NCI-H510A treated with DMSO at 0.1 percent for 48 hours (cell line): ENCODE measurements at places on chromosomes 11 and 22.

DNA sequence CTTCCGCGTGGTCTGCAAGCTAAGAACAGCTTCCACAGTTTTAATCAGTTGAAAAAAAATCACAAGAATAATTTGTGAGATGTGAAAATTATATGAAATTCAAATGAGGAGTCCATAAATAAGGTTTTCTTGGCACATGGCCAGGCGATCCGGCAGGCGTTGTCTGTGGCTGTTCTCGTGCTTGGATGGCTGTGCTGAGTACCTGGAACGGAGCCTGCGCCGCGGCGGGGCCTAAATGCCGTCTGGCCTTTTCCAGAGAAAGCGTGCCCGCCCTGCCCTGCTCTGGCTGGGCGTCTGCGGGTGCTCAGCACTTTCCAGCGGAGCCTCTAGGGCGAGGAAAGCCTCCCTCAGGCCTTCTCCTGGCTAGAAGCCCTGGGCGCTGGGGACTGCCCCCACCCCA is 41.8 kb downstream of the OSBPL5 start:
- no peak for DNase-seq

GRCh38 chr22:20268279-20269012 is at the start of gene RTN4R:
RTN4R (minus strand) TSS chr22:20268318; CDS start chr22:20268092, 226 bp downstream.
- DNase-seq: peak; percentile 15

- no peak for DNase-seq
These were observed 33.4 kb upstream of the HMOX1 start for GRCh38 chr22:35347462-35347861.

- no peak for DNase-seq
These were observed 17.9 kb downstream of the ARHGEF12 start for GRCh38 chr11:120354068-120354467.

DNA sequence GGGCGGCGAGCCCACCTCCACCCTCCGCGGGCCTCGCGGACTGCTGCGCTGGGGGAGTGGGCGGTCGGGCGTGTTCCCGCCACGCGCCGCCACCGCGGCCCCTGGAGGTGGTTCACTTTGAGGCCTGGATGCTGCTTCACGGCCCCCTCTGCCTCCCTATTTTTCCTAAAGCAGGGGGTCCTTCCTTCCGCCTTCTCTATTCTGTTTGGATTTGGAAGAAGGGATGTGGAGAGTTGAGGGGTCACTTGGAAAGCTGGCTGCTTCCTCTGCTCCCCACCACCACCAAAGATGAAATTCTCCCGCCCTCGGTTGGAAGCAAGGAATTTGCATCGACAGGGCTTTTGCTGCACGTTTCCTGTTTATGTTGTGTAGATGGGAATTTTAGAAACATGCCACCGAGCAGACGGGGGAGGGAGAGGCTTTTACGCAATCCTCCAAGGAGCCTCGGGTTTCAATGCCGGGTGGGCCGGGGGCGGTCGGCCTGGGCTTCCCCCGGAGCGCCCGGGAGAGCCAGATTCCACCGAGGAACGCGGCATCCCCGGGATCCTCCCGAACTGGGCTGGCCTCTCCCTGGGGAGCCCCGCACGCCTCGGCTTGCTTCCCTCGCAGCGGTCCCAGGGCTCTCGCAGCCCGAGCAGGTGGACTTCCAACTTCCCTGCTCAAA is 403 bp upstream of the SBF2 start:
- no peak for DNase-seq

DNA sequence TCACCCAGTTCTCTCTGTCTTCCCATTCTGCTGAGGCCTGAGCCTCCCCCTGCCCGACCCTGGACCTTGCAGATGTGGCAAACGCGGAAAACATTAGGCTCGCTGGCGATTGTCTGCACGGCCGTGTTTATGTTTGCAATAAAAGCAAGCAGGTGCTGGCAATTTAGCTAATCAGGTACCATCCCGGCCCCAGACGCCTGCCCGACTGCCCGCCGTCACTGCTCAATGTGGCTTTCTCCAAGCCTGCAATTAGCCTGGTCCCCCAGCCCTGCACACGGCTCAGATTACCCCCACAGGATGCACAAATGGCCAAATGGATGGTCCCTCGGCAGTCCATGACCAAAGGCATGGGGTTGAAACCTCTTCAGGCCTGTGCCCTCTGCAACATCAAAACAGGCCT is 259.7 kb downstream of the MN1 start:
- no peak for DNase-seq

- DNase-seq: no peak
These were observed 23.3 kb upstream of the TRIM21 start for GRCh38 chr11:4416816-4417215.

DNA sequence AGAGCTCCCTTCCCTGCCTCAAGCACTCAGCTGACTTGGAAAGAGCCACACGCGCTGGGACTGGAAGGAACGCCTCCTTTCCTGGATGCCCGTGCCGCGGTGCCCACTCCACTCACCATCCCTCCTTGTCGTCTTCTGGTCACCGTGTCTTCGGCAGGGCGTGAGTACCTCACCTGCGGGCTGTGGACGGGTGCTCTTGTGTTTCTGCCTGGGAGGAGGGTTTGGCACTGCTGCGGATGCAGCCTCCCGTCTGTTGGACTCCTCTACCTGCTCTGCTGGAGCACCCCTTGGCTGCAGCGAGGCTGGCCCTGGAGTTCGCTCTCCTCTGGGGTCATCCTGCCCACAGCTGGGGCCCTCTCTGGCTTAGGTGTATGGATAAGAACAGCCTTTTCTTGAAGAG is 612.7 kb downstream of the BRD1 start:
- DNase-seq: no peak

- DNase-seq: no peak
These were observed 45.5 kb downstream of the ARRB1 start for GRCh38 chr11:75305993-75306392.

DNA sequence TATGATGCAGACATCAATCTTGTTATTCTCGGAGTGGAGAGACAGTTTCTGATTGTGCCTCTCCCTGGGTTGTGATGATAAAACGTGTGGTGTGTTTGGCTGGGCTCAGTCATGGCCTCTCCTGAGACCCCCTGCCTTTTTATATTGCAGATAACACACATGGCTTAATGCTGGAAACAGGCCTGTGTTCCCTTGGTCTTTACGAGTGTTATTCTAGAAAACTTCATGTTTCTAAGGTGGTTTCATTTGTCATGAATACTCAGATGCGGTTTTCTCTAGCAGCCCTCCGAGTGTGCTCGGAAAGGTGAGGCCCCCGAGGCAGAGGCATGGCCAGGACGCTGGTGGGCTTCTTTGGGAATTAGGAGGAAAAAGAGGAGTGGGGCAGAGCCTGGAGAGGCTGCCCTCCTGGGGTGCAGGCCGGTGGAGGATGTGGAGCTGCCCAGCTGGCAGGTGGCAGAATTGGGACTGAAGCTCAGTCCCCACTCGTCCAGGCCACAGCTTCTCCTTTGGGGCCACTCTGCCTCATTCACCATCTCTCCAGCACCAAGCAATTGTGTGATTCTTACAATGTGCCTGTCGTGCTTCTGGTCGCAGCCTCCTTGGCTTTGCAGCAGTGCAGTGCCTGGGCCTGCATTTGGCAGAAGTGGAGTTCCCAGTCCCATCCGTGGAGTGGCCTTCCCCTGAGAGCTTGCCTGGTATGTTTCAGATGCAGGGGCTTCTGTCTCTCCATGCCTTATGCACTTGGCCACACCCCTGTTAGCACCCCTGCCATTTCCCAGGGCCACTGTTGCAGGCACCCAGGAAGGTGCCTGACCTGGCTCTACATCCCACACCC is 309.6 kb downstream of the TBC1D22A start:
- DNase-seq: no peak

- no peak for DNase-seq
These were observed 1059.4 kb upstream of the CCDC90B start for GRCh38 chr11:84345597-84345996.

DNA sequence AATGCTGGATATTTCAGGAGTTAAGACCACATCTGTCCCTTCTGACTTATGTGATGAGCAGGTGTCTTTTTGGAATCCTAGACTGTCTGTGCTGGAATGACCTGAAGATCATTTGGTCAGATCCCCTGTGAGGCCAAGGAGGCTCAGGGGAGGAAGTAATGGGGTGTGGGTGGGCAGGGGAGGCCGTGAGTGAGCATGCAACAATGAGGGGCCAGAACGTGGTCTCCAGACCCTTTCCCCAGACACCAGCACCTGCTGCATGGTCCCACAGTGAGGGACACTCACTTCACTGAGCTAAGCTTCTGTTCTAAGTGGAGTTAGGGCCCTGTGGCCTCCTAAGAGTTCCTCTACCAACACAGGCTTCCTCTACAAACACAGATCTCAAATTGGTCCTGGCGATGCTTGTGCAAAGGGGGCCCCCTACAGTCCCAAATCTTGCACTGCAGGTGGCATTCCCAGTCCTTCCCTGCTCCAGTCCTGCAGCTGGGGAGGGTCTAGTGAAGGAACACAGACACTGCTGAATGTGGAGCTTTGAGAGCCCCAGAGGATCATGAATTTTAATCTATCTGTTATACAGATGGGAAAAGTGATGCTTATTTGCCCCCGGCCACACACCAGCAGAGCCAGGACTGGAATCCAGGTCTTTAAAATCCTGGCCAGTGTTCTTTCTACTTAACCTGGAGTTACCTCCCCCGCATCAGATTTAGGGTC is 7.4 kb downstream of the USP2 start:
- DNase-seq: peak; percentile 74

- DNase-seq: no peak
These were observed 2.8 kb upstream of the DBX1 start for GRCh38 chr11:20162824-20163782.

DNA sequence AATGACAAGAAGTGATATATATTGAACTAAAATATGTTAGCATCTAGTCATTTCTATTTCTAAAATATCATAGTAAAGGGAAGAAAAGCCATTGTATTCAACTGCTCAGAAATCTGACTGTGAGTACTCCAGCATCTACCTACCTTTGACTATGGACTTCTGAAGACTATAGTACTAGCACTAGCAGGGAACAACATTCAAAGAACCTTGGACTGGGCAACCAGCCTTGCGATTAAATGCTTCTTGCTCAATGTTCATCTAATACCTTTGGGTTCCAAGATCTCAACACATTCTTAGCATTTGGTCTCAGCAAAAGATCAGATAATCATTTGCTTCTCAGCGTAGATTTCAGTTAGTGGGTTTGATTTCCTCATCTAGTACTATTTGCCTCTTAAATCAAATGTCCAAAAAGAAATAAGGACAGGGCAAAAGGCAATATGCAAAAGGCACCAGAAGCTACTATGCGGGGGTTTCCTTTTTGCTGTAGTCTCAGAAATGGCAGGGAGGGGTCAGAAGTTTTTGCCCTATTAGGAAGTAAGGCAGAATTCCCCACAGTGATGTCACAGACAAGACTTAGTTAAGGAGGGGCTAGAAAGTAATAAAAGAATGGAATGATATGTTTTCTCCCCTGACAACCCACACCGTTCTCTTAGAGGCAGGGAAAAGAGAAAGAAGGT is 80.6 kb downstream of the GAB2 start:
- no peak for DNase-seq

GRCh38 chr22:42635531-42635930 is 4.9 kb downstream of the ATP5MGL start:
- DNase-seq: no peak

- no peak for DNase-seq
These were observed 2.9 kb downstream of the SLC16A8 start for GRCh38 chr22:38080850-38081635.

GRCh38 chr11:43359422-43359818 is 700 bp downstream of the TTC17 start:
- DNase-seq: peak; percentile 7

DNA sequence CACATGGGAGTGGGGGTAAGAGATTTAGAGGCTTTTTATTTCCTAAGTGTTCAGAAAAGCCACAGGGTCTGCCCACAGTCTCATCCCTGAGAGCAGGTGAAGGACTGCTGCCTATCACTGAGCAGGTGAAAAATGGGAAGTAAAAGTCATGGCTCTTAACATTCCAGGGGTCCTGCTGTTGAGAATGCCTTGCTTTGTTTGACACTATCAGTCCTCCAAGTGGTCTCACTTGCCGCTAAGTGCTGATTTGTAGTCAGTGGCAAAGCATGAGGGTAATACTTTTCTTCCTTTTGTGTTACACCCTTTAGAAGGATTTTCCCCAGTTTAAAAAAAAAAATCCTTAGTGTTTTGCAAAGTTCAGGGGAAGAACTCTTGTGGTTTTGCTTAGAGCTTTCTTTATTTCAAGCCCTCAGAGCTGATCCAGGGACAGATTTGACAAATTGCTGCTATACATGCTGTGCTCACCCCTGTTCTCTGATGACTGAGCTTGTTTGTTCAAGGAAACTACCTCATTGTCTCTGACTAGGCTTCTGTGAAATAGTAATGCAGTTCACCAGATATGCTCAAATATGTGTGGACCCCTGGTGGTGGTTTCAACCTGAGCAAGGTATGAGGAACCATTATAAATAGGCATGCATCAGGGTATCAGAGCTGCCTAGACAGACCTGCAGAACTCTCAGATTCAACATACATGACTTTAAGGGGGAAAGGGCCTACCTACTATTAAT is 141.0 kb downstream of the ARHGAP42 start:
- no peak for DNase-seq

- DNase-seq: peak; percentile 19
These were observed 21.1 kb downstream of the SIK3 start for GRCh38 chr11:117076941-117077691.

DNA sequence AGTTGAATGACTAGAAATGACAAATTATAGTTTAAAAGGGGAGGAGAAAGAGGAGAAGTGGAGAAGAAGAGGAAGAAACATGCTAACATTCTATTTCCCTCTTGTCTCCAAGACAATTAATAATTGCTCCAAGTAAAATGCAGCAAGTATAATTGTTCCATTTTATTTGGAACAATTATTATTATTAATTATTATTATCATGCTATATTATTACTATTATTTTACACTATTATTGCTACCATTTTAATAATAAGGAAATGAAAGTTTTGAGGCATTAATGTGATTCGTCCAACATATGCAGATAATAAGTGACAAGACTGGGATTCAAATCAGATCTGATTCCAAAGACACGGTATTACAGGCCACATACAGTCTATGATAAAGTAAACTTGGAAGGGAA is 293.6 kb upstream of the ZC3H12C start:
- DNase-seq: no peak

GRCh38 chr11:85171648-85172257 is 455.4 kb downstream of the DLG2 start:
- DNase-seq: no peak

DNA sequence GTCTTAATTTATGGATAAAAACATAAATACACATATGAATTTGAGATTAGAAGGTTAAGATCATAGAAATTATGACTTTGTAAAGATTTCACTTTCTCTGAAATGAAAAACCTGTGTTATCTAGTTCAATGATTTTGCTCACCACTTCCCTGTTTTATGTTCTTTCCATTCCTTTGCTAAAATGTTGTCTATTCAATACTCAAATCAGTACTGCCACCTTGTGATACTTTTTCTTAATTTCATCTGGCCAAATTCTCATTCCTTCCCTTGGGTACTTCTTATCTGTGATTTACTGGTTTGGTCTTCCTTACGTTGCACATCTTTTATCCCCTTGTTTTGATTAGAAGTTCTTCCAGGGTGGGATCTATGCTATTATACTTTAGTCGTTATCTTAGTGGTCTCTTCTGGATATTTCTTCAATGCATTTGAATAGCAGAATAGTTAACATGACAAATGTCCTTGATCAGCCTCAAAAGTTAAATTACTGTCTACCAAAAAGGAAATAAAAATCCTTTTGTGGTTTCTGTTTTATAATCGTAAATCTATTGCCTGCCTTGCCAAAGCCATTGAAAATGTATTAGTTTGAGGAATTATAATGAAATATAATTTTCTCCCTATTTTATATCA is 197.0 kb downstream of the PGR start:
- DNase-seq: peak; percentile 12
